ENCODE measurements at places on chromosomes 1 and 21. TPM values are rescaled to one million over a fixed set of nuclear protein-coding genes. Genes with fewer than 3 reads are reported as not detected.

The PGLYRP3 gene
- not detected for total RNA-seq

DNA sequence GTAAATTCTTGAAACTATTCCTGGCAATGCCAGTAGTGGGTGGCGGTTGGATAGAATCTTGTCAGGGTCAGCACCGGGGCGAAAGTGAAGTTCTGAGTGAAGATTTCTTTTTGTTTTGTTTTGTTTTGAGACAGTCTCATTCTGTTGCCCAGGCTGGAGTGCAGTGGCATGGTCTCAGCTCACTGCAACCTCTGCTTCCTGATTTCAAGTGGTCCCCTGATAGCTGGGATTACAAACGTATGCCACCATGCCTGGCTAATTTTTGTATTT, 33.3 kb downstream of the PCNT start:
- DNase-seq, result no peak

The ENAH gene
- total RNA-seq, result 127 TPM

- DNase-seq, result no peak
Measured at GRCh38 chr1:41633764-41634163, 149.3 kb upstream of the EDN2 start.

The SLC6A17 gene
- 0.36 TPM for total RNA-seq

- no peak for DNase-seq
Measured at GRCh38 chr1:192574073-192574472, 1.5 kb upstream of the RGS1 start.

The S100A16 gene
- total RNA-seq, result 49.9 TPM

The PIGR gene
- 0.16 TPM for total RNA-seq

- DNase-seq, result no peak
Measured at GRCh38 chr1:154483941-154484803, 17.8 kb upstream of the TDRD10 start.

The HMCN1 gene
- total RNA-seq, result 22.7 TPM

The SHISAL2A gene
- total RNA-seq, result not detected

The PLA2G2F gene
- total RNA-seq, result not detected

The AMY1A gene
- not detected for total RNA-seq

The CFAP74 gene
- not detected for total RNA-seq

DNA sequence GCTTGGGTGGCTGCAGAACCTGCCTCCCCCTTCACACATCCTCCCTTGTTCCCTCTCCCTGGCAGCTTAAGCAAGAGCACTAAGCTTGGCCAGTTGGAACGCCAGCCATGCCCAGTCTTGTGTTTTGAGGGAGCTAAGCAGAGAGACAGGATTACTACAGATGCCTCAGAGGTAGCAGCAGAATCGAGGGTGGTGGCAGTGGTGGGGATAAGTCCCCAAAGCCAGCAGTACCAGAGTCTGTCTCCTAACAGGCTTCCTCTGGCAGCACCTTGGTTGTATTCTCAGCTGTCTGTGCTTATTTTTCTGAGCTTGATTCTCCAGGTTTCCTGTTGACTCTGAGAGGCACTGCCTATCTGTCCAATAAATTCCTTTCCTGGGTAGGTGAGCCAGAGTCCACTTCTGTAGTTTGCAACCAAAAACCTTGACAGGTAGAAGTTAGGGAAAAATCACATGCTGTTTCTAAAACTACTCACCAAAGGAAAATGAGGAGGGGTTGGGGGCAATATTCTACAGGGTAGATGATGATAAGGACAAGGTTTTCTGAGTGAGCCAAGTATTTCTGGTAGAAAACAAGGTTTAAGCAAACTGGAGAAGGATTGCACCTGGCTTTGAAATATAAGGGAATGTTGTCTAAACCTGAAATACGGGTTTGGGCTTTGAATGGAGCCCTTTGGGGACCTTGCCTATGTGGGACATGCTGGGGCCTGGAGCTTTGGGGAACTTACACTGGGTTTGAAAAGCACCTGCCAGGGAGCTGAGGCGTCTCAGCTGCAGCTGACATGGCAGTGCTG, 100.8 kb downstream of the PBX1 start:
- DNase-seq, result no peak

The ADAMTS5 gene
- 20.3 TPM for total RNA-seq

- peak; percentile 76 for DNase-seq
Measured at GRCh38 chr1:202143768-202144401, 652 bp downstream of the ARL8A start.

- DNase-seq, result no peak
Measured at GRCh38 chr21:18382141-18382540, 21.4 kb downstream of the TMPRSS15 start.

The LCE2A gene
- not detected for total RNA-seq

- DNase-seq, result peak; percentile 68
Measured at GRCh38 chr1:61053712-61054600, 28.4 kb upstream of the NFIA start.

GRCh38 chr1:39671793-39672550, at the start of gene NT5C1A:
Gene NT5C1A (minus strand): TSS chr1:39672107. CDS start chr1:39672038, 69 bp downstream.
- DNase-seq, result no peak

DNA sequence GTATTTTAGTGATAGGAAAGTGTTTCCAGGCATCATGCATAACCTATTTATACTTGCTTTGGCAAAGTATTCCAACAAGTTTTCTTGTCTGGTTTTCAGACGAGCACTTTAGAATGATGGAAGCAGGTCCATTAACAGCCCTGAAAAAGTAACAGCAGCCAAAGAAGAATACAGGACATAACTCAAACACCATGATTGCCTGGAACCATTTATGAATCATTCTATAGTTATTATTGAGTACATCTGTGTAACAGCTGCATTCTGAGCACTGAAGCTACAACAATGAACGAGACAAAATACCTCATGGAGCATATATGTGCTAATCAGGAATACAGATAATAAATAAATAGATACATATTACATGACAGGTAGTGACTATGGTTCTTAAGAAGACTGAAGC, 12.6 kb downstream of the IL10RB start:
- no peak for DNase-seq

DNA sequence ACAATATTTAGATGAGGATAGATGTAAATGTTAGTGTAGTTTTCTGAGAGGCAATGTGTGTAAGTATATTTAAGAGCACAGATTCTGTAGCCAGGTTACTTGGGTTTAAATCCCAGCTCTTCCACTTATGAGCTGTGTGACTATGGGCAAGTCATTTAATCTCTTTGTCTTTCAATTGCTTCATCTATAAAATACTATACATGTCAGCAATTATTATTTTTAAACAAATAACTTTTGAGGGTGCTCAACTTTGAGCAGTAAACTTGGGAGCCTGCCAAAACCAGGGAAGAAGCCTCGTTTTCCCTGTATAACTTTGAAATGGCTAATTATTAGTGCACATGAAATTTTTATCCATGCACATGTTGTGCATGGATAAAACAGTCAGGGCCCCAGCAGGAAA, 222.8 kb downstream of the FOXD2 start:
- DNase-seq, result peak; percentile 4

The TMEM240 gene
- total RNA-seq, result 16.3 TPM

The SYCP1 gene
- not detected for total RNA-seq

DNA sequence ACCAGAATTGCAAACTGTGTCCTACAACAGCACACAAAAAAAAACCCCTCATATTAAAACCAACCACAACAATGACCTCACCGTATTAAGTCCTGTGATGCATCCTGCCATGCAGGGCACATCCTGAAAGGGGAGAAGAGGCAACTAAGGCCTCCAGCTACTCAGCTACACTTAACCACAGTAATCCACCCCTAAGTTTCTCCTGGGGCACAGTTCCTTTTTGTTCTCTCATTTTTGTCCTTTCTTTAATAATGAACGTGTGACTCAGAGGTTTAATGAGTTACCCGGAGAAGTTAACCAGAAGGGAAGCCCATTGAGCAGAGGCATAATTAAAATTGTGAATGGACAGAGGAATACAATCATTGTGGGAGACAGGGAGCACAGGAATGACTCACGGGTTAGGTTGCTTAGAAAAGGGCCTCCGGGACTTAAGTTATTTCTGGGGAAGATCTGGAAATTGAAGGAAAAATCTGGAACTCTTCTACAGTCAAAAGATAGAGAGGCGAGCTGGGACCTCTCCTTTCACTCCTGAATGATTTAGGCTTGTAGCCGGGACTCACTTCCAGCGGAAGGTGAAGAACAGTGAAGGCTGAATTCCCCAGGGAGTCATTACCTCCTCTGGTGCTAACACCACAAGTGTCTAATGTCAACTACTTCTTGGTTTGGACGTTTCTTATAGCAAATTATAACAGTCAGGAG, 36.9 kb upstream of the HIVEP3 start:
- no peak for DNase-seq

The MPZ gene
- 10.0 TPM for total RNA-seq

DNA sequence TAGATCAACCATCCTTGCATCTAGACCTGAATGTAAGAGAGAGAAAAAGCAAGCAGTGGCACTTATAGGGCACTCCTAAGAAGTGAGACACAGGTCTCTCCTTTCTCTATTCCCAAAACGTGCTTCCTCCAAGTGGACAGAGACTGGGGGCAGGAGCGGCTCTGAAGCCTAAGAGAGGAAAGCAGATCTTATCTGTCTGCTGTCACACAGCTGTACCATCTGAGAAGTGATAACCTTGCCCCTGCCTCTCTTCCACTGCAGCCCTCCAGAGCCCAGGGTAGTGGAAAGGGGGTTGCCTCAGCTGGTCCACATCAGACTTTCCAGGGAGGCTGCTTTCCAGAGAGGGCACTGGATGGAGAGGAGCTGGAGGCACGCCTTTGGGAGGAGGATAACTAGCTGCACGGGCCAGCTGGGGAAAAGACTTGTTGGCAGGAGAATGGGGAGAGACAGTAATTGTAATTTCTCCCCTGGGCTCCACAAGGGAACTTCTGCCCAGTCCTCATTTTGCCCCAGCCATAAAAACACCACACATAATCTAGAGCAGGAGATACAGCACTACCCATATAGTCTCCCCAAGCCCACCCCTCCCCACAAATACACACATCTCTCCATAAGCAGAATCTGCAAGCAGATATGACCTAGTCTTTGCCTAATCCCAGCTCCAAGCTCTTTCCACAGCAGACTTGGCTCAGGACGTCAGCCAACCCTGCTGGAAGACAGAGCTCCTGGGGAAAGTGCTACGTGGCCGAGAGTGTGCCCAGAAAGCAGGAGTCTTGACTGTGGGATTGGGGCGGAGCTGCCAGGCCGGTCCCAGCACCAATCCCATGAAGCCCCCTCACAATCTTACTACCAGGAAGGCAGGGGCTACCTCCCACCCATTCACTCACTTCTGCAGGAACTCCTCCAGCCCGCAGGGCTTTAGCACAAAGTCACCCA, 31.2 kb downstream of the PIK3C2B start:
- no peak for DNase-seq

GRCh38 chr1:36099681-36100341, 11.1 kb downstream of the ADPRS start:
- peak; percentile 86 for DNase-seq

The RALGPS2 gene
- total RNA-seq, result 24.3 TPM

The MFAP2 gene
- 7.1 TPM for total RNA-seq

The CPT2 gene
- 12.1 TPM for total RNA-seq

The CIART gene
- total RNA-seq, result 14.5 TPM

DNA sequence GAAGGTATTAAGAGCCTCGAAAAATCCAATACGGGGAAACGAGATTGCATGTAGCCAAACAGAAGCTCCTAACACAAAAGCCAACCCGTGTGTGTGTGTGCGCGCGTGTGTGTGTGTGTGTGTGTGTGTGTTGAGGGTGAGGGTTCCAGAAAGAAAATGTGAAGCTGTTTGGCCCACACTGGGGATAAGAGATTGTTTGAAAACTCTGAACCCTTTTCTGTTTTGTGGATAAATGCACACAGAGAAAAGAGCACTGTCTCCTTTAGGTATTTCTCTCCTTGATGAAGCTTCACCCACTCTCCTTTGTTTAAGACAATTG, 1.9 kb downstream of the WLS start:
- no peak for DNase-seq

DNA sequence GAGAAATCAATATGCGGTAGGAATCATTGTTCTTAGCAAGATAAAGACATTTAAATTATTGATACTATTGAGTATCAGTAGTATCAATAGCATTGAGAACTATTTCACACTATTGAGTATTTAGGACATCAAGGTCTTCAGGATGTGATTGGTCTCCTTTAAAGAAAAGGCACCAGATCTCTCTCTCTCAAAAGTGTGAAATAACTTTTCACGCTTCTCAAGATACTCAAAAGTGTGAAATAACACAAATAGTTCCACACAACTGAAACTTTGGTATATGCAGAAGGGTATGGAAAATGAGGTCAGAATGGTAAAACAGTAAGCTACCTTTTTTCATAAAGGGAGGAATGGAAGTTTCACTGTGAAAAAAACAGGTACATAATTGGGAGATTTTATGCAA, 6.7 kb upstream of the PYHIN1 start:
- DNase-seq, result no peak
